NAMALWA (cell line): ENCODE measurements at places on chromosomes 4 and X.

- DNase-seq, result no peak
These were observed 1530.9 kb upstream of the PABPC4L start for GRCh38 chr4:135732448-135732847.

- DNase-seq, result no peak
These were observed 65.3 kb downstream of the ANTXR2 start for GRCh38 chr4:80007745-80008149.

DNA sequence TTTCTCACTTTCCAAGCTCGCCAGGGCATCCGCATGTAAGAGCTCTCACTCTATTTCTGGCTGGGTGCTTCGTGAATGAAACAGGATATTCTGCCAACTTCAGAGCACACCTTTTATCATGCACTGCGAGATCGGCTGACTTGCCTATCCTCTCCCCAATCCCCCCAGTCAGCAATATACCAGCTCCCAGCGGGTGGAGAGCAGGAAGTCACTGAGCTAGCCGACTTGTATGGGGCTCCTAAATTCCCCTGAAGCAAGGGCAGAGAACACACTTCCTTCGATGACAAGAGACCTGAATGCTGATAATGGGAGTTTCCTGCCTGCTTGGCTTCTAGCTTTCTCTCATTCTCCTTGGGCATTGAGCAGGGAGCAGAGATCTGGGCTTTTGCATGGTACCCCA, 33.8 kb upstream of the MAMLD1 start:
- DNase-seq, result no peak

DNA sequence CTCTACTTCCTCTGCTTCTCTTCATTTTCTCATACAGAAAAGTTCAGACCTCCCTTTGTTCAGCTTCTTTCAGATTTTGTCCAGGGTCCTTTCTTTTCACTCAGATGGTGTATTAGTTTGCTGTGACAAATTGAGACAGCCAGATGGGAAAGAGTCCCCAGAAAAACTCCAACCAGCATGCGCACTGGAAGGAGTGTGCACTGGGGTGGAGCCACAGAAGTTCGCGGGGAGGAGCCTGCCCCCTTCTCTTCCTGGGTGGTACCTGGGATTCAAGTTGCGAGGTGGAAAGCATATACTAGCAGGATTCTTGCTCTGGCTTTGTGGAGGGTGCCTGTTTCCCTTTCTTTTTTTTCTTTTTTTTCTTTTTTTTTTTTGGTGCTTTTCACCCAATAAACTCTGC, 51.6 kb downstream of the SMIM20 start:
- no peak for DNase-seq

- DNase-seq, result no peak
These were observed 775 bp downstream of the SHROOM4 start for GRCh38 chrX:50812995-50813842.

- no peak for DNase-seq
These were observed 72.4 kb downstream of the DCLK2 start for GRCh38 chr4:150150629-150151062.

- no peak for DNase-seq
These were observed 9.8 kb downstream of the SMIM9 start for GRCh38 chrX:154824638-154825037.

- DNase-seq, result no peak
These were observed 125.1 kb upstream of the PSAPL1 start for GRCh38 chr4:7559741-7560395.

- no peak for DNase-seq
These were observed 87.7 kb upstream of the EFHC2 start for GRCh38 chrX:44431194-44431593.

DNA sequence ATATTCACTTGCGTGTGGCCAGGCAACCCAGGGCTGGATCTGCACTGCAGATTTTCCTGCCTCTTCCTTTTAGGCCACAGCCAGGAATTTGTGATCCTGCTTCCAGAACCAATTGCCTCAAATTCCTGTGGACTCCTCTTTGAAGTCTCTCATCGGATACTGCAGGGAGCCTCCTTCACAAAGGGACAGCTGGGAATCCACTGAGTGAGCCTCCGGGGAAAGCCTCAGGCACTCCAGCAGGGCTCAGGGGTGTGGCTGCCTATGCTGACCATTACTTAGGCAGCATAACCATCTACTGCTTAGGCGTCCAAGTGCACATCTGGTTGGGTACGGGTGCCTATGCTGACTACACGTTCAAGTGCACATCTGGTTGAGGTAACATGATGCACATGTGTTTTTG, 321.5 kb downstream of the NLGN4X start:
- DNase-seq, result no peak

DNA sequence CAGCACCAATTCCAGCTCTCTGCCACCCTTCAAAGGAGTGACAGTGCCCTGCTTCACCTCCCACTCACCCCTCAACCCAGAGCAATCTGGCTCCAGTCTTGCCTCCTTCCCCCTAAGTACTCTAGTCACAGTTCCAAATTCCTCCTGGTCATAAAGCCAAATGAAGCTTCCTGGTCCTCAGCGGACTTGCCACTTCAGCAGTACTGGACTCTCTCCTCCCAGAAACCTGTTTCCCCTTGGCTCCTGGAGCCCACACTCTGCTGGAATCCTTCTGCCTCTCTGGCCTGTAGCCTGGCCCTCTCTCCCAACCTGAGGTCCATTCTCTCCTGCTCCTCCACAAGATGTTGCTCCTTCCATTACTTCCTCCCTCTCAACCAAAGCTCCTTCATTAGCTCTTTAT, 52.6 kb upstream of the MTM1 start:
- no peak for DNase-seq

DNA sequence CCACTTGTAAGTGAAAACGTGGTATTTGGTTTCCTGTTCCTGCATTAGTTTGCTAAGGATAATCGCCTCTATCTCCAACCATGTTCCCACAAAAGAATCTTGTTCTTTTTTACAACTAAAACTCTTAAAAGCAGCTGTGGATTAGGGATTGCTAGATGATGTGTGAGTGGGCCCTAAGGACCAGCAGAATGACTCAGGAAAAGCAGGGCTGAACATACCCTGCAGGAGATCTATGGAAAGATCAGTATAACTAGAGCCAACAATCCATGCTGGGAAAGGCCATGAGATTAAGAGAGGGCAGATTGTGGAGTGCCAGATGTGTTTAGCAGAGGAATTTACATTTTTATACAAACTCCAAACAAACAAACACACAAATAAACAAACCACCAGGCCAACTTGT, 128.4 kb upstream of the TMEM164 start:
- DNase-seq, result no peak

- no peak for DNase-seq
These were observed 186.4 kb downstream of the AFAP1 start for GRCh38 chr4:7753271-7753670.

DNA sequence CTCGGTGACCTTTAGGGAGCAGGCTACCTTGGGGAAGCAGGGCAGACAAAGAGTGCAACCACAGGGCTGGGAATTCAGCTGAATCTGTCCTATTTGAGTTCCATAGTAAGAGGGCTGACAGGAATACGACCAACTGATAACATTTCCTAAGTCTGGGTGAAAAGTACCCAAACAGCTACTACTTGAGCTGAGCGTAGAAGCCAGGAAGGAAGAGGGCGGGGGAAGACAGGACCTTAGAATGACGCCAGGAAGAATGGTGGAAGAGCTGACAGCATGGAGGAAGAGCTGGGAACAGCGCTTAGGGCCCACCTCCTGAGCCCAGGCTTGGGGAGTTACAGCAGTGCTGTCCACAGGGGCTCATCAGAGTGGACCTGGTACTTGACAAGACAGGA, 14.4 kb downstream of the MECP2 start:
- no peak for DNase-seq
